ENCODE measurements at places on chromosomes 6 and 20.

GRCh38 chr6:815348-815738 lies 122.4 kb upstream of the EXOC2 start:
- DNase-seq = no peak

DNA sequence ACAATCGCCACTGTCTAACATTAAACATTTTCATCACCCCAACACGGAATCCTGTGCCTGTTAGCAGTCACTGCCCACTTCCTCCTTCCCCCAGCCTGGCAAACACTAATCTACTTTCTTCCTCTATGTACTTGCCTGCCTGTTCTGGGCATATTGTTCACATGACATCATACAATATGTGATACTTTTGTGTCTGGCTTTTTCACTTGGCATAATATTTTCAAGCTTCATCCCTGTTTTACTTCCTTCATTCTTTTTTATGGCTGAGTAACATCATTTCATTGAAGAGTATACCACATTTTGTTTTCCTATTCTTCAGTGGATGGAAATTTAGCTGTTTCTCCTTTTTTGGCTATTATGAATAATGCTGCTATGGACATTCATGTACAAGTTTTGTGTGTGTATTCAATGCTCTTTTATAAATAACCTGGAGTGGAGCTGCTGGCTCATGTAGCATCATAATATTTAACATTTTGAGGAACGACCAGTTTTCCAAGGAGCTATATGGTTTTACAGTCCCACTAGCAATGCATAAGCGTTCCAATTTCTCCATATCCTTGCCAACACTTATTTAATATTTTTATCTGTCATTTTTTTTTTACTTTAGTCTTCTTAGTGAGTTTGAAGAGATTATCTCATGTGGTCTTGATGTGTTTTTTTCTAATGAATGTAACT lies 360.1 kb downstream of the HDGFL1 start:
- DNase-seq = no peak

- peak; percentile 47 for DNase-seq
Measured at GRCh38 chr6:153145591-153145990, 14.5 kb upstream of the RGS17 start.

GRCh38 chr6:135224037-135224647 lies 43.0 kb downstream of the MYB start:
- no peak for DNase-seq

- no peak for DNase-seq
Measured at GRCh38 chr6:82833481-82833880, 232.2 kb downstream of the UBE3D start.

DNA sequence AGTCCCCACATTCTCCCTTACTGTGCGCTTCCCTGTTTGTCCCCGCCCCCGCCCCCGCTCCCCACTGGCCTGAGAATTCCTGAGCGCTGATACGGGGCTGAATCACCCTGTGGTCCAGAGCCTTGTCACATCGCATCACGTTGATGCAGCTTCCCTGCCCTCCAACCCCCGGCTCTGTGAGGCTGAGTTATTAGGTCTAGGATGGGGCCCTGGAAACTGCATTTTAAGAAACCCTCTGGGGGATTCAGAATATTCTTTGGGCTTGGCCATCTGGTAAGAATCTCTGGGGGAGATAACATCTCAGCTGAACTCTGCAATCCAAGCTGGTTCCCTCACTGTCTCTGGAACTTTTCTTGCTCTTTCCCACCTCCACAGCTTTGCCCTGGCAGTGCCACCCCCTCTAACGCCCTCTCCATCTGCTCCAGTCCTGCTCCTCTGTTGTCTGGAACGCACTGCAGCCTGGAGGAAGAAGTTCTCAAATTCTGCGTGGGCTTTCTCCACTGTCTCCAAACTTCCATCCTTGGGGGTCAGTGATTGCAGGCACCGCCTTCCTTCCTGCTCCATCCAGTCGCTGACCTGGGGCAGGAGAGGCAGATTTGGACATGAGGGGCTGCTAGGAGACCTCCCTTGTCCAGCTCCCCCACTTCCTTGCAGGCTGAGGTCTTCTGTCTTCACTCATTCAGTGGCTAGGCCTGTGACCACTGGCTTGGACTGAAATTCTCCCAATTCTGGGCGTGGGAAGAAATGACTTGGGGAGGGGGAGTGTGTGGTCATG lies 42.6 kb downstream of the KIAA1755 start:
- DNase-seq = no peak

DNA sequence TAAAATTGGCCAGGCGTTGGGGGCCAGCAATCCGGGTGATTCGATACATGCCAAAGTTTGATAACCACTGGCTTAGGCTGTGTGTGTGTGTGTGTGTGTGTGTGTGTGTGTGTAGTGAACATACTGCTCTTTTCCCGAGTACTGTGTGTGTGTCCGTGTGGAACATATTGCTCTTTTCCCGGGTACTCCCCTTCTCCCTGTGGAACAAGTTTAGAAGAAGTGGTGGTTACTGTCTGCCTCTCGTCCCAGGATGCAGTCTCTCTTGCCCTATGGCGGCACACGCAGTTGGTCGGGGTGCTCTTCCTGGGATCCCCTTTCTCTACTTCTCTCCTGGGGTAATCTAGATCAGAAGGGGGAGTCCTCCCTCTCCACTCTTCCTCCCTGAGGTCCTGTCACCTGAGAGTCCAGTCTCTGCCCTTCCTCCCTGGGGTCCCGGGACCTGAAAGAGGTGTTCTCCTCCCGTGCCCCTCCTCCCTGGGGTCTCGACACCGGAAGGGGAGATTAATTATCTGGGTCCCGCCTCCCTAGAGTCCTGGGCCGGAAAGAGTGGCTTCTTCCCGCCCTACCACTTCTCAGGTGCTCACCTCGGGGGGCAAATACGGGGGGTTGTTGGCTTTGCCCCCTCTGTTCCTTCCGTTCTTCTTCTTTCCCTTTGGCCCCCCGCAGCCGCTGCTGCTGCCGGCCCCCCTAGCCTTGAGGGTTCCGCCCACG lies 516 bp downstream of the GTPBP2 start:
- peak; percentile 45 for DNase-seq

DNA sequence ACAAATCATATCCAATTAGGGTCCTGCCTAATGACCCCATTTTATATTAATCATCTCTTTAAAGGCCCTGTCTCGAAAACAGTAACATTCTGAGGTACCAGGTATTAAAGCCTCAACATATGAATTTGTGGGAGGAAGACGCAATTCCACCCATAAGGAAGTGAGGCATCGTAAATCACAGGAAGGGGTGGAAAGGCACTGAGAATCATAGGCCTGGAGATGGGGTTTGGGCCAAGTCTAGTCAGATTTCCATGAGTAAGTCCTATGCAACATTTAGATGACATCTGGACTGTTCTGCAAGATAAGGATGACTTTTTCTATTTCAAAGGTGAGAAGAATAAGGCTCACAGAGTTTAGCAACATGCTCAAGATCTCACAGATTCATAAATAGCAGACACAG lies 534.0 kb downstream of the KHDRBS2 start:
- no peak for DNase-seq

- no peak for DNase-seq
Measured at GRCh38 chr6:19558201-19558600, 279.0 kb upstream of the ID4 start.

DNA sequence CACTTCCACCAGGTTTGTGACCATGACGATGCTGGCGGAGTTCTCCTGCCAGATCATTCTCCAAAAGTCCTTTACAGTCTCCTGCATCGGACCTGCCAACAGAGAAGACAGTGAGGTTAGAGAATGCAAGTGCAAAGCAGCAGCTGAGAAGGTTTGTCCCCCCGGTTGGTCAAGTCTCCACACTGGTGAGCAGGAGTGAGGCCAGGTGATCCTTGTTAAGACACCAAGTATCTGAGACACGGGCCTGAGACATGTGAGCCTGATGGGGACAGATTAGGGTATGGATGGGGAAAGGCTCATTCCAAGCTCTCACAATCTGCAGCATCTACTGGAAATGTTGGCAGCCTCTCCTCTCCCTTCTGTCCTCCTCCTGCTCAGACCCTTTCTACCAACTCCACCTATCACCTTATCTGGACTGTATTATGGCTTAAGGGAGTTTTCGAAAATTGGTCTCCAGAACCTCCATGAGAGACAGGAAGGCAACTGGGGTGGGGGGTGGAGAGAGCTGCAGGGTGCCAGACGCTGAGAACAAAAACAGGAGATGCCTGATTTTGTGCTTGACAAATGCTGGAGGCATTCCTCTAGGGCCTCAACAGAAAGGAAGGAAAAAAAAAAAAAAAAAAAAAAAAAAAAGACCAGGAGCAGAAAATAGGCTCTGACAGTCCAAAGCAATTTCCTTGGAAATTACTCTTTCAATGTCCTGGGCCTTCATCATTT lies 500.4 kb upstream of the CHD6 start:
- DNase-seq = no peak

DNA sequence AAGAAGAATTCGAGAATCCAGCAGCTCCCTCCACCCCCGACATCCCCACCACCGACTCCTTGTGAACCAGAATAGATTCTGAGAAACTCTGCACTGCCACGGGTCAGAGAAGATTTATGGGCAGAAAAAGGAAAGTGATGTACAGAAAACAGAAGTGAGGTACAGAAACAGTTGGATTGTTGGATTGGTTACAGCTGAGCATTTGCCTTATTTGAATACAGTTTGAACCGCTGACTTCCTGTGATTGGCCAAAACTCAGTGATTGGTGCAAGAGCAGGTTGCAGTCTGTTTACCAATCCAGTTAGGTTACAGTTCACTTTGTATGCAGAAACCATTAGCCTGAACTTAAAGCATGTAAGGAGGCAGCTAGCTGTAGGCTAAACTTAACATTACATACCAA lies 131.2 kb upstream of the HDDC2 start:
- no peak for DNase-seq

- no peak for DNase-seq
Measured at GRCh38 chr20:58523971-58524315, 8.7 kb upstream of the APCDD1L start.

GRCh38 chr6:45591306-45591705 lies 213.6 kb upstream of the SUPT3H start:
- no peak for DNase-seq

GRCh38 chr6:85015396-85015990 lies 251.1 kb upstream of the TBX18 start:
- peak; percentile 26 for DNase-seq
